H4 (cell line): ENCODE measurements at places on chromosomes 11 and 22. TPM values are rescaled to one million over a fixed set of nuclear protein-coding genes. Genes with fewer than 3 reads are reported as not detected.

CDC45 gene
- total RNA-seq, result 49.1 and 58.0 TPM in 2 replicates

MS4A15 gene
- total RNA-seq, result not detected in 2 replicates

CCDC89 gene
- total RNA-seq, result not detected in 2 replicates

BLID gene
- 0.10 and 0.16 TPM in 2 replicates for total RNA-seq

PIWIL4 gene
- total RNA-seq, result not detected in 2 replicates

CATSPER1 gene
- total RNA-seq, result 2.6 and 4.6 TPM in 2 replicates

WNT11 gene
- total RNA-seq, result 0.76 TPM in 1 of 2 replicates, not detected in the other

PTGDR2 gene
- not detected in 2 replicates for total RNA-seq

TESMIN gene
- total RNA-seq, result 0.76 and 4.5 TPM in 2 replicates

CARD18 gene
- not detected in 2 replicates for total RNA-seq

MOGAT2 gene
- total RNA-seq, result not detected in 2 replicates

PRODH gene
- total RNA-seq, result 0.10 TPM in 1 of 2 replicates, not detected in the other

OR8D4 gene
- not detected in 2 replicates for total RNA-seq

UPK3A gene
- total RNA-seq, result not detected in 2 replicates

RIMBP3B gene
- 0.27 TPM in 1 of 2 replicates, not detected in the other for total RNA-seq

SNU13 gene
- total RNA-seq, result 112 and 113 TPM in 2 replicates
